ENCODE measurements at places on chromosomes 4 and X. TPM values are rescaled to one million over a fixed set of nuclear protein-coding genes. Genes with fewer than 3 reads are reported as not detected.

The FGD1 gene
- 8.6 TPM for total RNA-seq

The FABP2 gene
- not detected for total RNA-seq

The MAGEC1 gene
- total RNA-seq, result not detected

The MEPE gene
- total RNA-seq, result not detected

The AKAP14 gene
- not detected for total RNA-seq

The SGMS2 gene
- total RNA-seq, result 21.4 TPM

All from left ventricle myocardium inferior (tissue), 1 donor.